ENCODE measurements at places on chromosomes 5 and 9. TPM values are rescaled to one million over a fixed set of nuclear protein-coding genes. Genes with fewer than 3 reads are reported as not detected.
A peak's percentile ranks its signal among the peaks of the same experiment; 100 is the strongest.

Gene TMEM232
- total RNA-seq = 0.53 TPM

- H3K4me3 ChIP-seq = no peak overlapping the region
- no peak overlapping the region for H3K27ac ChIP-seq
- H3K27me3 ChIP-seq = peaks cover 49% of the 10 kb centered on the region
- no peaks in the 10 kb centered on the region for H3K36me3 ChIP-seq
- H3K4me1 ChIP-seq = peaks cover 11% of the 10 kb centered on the region
Measured at GRCh38 chr5:64688965-64689364, 1.3 kb upstream of the SHISAL2B start.

Gene EDIL3
- 2.8 TPM for total RNA-seq

GRCh38 chr5:159050316-159051143 is 49.2 kb downstream of the EBF1 start:
- DNase-seq = no peak
- H3K4me1 ChIP-seq = peaks cover 55% of the 10 kb centered on the region
- H3K27ac ChIP-seq = peak overlapping the region; percentile 87
- H3K4me3 ChIP-seq = peak overlapping the region; percentile 17
- H3K27me3 ChIP-seq = peaks cover 73% of the 10 kb centered on the region
- no peaks in the 10 kb centered on the region for H3K36me3 ChIP-seq

DNA sequence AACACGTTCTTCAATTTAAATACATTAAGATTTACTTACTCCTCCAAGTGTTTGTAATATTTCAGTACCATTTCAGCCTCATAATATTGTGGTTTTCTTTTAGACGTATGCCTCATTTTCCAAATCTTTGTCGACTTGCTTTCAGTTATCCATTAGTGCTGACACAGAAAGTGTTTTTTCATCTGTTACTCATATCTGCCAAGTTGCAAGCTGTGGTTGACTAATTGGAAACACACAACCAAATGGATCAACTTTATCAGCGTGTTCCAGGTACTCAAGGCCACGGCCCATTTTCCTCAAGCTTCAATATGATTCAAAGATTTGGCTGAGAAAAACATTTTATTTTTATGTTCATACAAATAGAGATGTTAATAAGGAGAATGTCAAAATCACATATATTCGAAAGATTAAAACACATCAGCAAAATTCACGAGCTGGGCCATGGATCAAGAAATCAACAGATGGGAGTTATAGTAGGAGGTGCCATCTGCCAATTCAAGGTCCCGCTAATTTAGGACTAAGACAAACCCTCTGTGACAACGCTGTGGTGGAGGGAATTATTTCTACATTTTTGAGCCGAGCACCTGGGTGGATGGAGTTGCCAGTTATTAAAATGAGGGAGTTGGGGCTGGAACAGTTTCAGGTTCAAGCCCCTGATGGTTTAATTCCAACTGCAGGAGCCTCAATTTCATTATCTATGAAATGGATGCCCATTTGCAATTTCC is 27.2 kb upstream of the CCNJL start:
- H3K4me1 ChIP-seq = peaks cover 5% of the 10 kb centered on the region
- DNase-seq = no peak
- H3K36me3 ChIP-seq = no peaks in the 10 kb centered on the region
- no peak overlapping the region for H3K4me3 ChIP-seq

DNA sequence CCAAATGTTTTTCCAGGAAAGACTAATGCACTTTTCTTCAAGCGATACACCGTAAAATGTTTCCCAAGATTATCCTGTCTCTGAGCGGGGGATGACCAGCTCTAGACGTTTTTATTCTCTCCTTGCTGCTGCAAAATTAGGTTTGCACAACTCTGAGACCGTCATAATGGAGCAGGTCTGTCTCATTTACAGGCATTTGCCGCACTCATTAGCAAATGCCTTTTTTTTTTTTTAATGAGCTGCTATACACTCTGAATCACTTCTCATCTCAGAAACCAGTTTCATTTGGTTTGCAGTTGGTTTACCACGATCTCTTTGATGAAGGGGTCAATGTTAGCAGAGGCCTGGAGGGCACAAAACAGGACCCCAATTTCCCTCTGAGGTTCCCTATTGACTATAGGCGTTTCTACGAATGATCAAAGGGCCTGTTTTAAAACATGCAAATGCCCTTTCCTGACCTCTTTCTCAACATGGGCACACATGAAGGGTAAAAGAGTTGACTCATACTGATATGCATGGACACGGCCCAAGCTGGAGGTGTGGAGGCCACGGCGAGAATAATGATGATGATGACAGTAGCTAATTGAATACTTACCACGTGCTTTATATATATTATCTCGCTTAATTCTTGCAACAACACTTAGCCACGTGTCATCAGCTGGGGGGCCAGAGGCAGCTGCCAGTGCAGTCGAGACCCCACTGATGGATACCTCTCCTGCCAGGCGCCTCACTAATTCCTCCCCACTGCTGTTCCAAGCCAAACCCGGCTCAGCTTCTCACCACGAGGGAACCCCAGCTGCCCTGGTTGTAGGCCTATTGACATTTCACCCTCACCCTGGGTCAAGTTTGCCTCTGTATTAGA is 89.9 kb upstream of the PTCH1 start:
- H3K4me3 ChIP-seq = no peak overlapping the region
- no peak overlapping the region for H3K27ac ChIP-seq
- H3K27me3 ChIP-seq = no peaks in the 10 kb centered on the region
- no peaks in the 10 kb centered on the region for H3K36me3 ChIP-seq
- peaks cover 28% of the 10 kb centered on the region for H3K4me1 ChIP-seq
- DNase-seq = no peak

- H3K27ac ChIP-seq = peak overlapping the region; percentile 83
- no peak overlapping the region for H3K4me3 ChIP-seq
- H3K36me3 ChIP-seq = no peaks in the 10 kb centered on the region
- DNase-seq = no peak
Measured at GRCh38 chr9:92147030-92147851, 32.0 kb upstream of the SPTLC1 start.

- DNase-seq = no peak
- no peaks in the 10 kb centered on the region for H3K4me1 ChIP-seq
- no peak overlapping the region for H3K4me3 ChIP-seq
- no peaks in the 10 kb centered on the region for H3K36me3 ChIP-seq
Measured at GRCh38 chr5:106417163-106417562, 1253.6 kb downstream of the EFNA5 start.

- no peak overlapping the region for H3K27ac ChIP-seq
- no peak overlapping the region for H3K4me3 ChIP-seq
- no peaks in the 10 kb centered on the region for H3K4me1 ChIP-seq
Measured at GRCh38 chr9:130707225-130707976, 13.8 kb downstream of the EXOSC2 start.

- H3K4me3 ChIP-seq = no peak overlapping the region
- no peaks in the 10 kb centered on the region for H3K36me3 ChIP-seq
- H3K27me3 ChIP-seq = no peaks in the 10 kb centered on the region
- no peak for DNase-seq
- H3K27ac ChIP-seq = peak overlapping the region; percentile 74
Measured at GRCh38 chr9:127154003-127154389, 31.6 kb upstream of the ANGPTL2 start.

DNA sequence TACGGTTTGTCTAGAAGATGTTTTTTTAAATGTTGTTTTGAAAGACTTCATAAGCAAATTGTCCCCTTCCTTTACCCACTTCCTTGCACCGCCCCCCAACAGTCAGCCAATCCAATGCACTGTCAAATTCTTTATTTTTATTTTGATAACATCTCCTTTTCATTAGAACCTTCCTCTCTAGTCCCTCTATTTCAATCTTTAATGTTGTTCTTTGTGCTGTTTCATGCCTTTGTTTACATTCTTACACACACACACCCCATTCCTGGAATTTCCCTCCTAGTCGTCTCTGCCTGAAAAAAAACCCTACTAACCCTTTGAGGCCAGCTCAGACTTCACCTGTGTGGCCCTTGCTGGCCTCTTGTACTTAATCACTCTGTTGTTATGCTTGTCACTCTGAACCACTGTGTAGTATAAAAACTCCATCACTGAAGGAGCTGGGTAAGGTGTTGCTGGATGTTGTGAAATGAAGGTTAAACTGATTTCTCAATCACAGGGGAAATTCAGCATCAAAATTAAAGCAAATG is 133.4 kb downstream of the UGCG start:
- H3K27ac ChIP-seq = no peak overlapping the region
- no peak overlapping the region for H3K4me3 ChIP-seq
- DNase-seq = no peak
- H3K4me1 ChIP-seq = peaks cover 29% of the 10 kb centered on the region

DNA sequence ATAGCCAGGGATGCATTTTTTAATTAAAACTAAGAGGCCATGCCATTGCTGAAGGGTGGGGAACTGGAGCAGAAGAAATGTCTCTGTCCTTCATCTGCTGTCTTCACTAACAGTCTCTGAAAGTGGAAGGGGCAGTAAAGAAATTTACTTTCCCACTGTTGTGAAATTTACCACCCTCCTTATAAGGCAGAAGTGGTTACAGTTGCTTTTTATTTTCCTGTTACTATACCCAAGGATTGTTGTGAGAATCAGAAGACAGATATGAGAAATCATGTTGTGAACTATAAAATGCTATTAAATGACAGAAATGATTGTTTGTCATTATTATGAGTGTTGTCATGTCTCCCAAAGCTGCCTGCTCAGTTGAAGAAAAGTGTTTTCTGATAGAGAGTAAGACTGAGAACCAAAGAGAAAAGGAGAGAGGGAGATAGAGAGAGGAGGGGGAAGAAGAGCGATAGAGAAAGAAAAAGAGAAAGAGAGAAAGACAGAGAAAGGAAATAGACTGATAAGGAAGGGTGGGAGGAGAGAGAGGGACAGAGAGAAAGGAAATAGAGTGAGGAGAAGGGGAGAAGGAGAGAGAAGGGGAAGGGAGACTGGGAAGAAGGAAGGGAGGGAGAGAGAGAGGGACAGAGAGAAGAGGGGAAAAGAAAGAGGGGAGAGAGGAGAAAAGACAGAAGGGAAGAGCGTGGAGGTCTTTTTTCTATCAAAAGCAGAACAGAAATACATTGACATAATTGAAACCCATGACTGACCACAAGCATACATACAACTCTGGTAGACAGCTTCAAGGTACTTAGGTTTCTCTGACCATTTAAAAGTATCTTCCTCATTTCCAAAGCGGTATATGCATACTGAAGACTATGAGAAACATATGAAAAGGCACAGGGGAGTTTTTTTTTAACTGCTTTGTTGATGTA is 22.5 kb downstream of the SEC61B start:
- H3K27me3 ChIP-seq = no peaks in the 10 kb centered on the region
- H3K4me3 ChIP-seq = no peak overlapping the region
- DNase-seq = no peak
- H3K4me1 ChIP-seq = no peaks in the 10 kb centered on the region

- H3K4me3 ChIP-seq = no peak overlapping the region
- H3K27ac ChIP-seq = peak overlapping the region; percentile 19
- peaks cover 65% of the 10 kb centered on the region for H3K4me1 ChIP-seq
- no peaks in the 10 kb centered on the region for H3K36me3 ChIP-seq
Measured at GRCh38 chr5:113232221-113232620, 202.6 kb downstream of the TSSK1B start.

- H3K27ac ChIP-seq = peak overlapping the region; percentile 84
- no peaks in the 10 kb centered on the region for H3K27me3 ChIP-seq
- H3K4me1 ChIP-seq = peaks cover 56% of the 10 kb centered on the region
- DNase-seq = no peak
- H3K4me3 ChIP-seq = no peak overlapping the region
- peaks cover 8% of the 10 kb centered on the region for H3K36me3 ChIP-seq
Measured at GRCh38 chr9:92706218-92706940, 36.4 kb upstream of the IPPK start.

DNA sequence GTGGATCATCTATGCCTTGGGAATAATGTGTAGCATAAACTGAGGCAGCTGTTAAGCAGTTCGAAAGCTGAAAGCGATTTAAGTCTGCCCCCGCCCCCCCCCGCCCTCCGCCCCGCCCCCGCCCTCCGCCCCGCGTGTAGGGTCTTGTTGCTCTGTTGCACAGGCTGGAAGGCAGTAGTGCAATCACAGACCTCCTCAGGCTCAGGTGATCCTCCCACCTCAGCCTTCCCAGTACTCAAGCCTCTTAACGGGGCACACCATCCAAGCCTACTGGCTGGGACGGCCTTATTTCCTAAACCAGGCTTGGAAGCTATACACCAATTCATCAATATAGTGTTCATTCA is 945 bp downstream of the ANKDD1B start:
- no peak for DNase-seq
- no peaks in the 10 kb centered on the region for H3K27me3 ChIP-seq
- peak overlapping the region; percentile 44 for H3K4me3 ChIP-seq
- H3K4me1 ChIP-seq = peaks cover 30% of the 10 kb centered on the region
- H3K36me3 ChIP-seq = no peaks in the 10 kb centered on the region

Gene GBGT1
- total RNA-seq = 3.1 TPM

DNA sequence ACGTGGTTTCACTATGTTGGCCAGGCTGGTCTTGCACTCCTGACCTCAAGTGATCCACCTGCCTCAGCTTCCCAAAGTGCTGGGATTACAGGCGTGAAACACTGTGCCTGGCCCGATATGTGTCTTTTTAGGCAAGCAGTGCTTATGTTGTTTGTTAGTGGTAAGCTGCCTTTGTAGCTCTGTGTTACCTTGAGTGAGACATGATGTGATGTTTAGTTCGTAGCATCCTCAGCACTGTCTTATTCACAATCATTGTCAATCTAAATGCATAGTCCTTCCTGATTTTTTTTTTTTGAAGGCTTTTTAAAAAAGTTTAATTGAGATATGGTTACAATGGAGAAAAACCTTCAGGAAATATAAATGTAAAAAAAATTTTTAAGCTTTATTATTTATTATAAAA is 45.5 kb downstream of the EXOSC2 start:
- H3K27me3 ChIP-seq = no peaks in the 10 kb centered on the region
- H3K4me3 ChIP-seq = no peak overlapping the region
- no peaks in the 10 kb centered on the region for H3K4me1 ChIP-seq
- H3K27ac ChIP-seq = no peak overlapping the region
- DNase-seq = no peak
- no peaks in the 10 kb centered on the region for H3K36me3 ChIP-seq

Gene GPR150
- total RNA-seq = not detected

DNA sequence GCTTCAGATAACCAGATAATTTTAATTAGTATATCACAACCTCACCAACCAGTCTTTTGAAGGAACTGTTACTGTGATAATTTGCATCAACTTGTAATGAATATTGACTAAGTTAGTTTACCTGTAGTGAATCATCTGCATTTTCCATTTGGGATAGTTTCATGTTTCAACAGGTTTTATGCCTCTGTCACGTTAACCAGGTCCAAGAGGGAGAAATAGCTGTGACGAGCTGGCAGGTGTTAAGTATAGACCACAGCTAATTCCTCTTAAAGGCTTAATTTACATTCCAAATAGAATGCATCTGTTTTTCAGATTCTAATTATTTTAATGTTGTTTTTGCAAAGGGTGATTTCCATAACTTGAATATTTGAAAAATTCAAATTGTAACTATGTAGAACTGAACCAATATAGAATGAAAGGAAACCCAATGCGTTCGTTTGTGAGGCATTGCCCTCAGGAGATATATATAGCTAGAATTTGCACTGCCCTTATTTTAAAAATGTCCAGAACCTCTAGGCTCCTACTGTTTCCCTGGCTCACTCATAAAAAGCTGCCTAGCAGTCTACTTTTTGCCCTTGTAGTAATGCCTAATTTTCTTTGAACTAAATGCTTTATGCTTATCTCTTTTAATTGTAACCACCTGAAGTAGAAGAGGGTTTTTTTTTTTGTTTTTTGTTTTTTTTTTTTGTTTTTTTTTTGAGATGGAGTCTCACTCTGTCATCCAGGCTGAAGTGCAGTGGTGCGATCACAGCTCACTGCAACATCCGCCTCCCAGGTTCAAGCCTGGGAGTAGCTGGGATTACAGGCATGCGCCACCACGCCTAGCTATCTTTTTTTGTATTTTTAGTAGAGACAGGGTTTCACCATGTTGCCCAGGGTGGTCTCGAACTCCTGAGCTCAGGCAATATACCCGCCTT is 270.5 kb downstream of the SMARCA2 start:
- no peaks in the 10 kb centered on the region for H3K4me1 ChIP-seq
- H3K27me3 ChIP-seq = no peaks in the 10 kb centered on the region
- H3K36me3 ChIP-seq = no peaks in the 10 kb centered on the region
- H3K27ac ChIP-seq = no peak overlapping the region

Gene DND1
- not detected for total RNA-seq

Gene SPRY4
- 3.0 TPM for total RNA-seq

All from esophagus squamous epithelium (tissue), 5 donors.